ENCODE measurements at places on chromosomes 3 and 15.

DNA sequence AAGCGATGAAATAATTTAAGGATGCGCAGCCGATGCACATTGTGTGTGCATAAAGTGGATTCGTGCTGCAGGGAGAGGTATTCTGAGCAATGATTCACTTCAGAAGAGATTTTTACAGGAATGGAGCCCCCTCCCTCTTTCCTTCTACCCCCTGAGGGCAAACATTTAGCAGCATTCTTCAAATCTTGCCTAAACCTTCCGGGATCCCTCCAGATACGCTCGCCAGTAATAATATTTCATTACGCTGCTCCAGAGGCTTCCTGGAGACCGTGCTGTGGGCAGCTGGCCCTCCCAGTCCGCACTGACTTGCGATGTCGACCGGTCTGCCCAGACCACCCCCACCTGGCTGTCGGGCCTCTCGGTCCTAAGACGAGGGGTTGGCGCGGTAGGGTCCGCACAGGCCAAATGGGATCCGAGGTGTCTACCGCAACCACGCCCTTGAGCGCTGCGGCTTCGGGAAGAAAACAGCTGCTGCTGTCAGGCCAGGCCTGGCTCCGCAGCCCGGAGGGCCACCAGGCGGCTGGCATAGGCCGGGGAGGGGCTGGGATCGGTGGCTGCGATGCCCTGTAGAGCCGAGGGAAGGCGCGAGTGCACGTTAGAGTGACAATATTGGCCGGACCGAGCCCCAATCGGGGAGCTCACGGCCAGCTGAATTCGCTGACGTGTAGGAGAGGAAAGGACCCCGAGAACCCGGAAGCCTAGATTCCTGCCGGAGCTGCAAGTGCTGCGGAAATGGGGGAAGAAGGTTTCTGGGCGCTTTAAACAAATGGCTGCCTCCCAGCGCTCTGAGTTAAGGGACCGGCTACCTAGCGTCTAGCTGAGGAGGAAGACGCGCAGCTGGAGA, 14.3 kb downstream of the ZIC4 start:
- DNase-seq = no peak

DNA sequence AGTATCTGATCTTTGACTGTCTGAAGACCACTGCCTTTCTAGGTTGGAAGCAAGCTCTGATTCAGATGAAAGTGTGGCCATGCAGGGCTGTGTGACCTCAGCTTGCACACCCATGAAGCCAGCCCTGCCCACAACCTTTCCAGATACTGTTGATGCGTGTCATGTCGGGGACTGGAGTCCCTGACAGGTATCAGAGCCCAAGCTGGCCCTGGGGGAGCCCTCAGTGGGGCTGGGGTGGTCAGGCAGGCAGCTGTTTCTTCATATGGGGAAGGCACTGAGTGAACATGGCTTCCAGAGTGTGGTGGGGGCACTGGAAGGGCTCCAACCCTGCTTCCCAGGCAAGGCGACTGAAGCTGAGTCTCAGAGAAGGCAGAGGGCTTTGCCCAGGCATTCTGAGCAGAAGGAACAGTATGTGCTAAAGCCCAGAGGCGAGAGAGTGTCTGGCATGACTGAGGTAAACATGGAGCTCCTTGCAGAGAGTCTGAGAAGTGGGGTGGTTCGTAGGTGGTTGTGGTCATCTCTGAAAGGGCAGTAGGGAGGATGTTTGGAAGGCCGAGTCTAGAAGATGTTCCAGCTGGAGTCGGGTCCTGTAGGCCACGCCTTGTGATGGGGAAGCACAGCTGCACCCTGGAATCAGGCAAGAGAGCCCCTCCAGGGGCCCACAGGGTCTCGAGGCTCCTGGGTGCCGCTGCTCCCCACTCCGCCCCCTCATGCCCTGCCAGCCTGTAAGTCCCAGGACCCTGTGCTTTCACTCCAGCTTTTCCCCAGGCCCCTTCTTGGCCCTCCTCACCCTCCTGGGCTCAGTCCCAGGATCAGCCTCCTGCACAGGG, 122.2 kb downstream of the EEFSEC start:
- no peak for DNase-seq

GRCh38 chr15:76954744-76955143, 23.2 kb downstream of the RCN2 start:
- no peak for DNase-seq

DNA sequence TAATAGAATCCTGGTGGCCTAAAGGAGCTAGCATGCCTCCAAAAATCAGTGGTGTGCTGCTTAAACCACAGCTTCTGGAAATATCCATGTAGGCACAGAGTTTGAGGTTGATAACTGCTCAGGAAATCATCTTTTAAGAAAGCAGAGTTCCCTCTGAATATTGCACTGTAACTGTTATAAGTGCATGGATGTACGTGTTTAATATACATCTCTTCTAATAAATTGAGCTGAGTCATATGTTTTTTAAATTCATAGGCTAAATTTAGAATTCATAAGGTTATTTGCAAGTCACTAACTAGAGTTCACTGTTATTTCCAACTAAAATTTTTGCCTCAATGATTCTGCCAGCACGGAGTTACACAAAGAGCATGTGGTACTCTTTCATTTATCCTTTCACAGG, 68.9 kb downstream of the MYH15 start:
- DNase-seq = no peak

- no peak for DNase-seq
These were observed 591.2 kb downstream of the RSL24D1 start for GRCh38 chr15:54605556-54605955.
